ENCODE measurements at places on chromosomes 5 and 9.

DNA sequence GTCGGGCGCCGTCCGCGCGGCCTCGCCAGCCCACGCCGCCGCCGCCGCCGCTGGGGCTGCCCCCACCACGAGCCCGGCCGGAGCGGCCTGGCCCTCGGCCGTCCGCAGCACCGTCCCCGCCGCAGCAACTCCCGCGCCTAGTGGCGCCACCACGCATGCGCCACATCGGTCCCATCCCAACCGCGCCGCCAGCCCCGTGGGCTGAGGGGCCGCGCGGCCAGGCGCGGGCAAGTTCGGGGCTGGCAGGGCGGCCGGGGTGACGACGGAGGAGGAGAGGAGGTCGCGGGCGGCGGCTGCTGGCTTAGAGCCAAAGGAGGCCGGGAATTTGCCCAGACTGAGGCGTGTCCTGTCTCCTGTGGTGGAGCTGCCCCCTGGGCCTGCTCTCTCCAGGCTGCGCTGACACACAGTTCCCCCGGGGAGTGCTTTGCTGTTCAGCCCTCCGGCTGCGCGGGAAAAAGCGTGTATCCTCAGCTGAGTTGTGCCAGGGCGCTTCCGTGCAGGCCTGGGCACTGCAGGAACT is at the start of gene TUSC1:
Gene TUSC1, minus strand, starts transcription at position 298 of the 520 bp plus-strand sequence. Its CDS starts 132 bp downstream, at position 166.
- no peak for DNase-seq

DNA sequence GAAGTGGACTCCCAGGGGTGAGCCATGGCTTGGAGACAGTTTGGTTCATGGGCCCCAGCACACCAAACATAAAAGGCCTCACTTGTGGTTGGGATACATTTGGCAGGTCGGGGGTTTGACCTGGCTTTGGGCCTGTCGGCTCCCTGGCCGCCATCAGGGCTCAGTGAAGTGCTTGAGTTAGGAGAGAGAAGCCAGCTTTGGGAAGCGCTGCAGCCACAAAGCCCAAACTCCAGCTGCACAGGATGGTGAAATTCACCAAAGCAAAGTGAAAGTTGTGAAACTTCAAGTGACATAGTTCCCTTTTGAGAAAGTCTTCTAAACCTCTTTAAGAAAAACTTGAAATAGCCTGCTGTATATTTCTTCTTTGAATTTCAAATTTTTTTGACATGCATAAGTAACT is 27.5 kb downstream of the SLC46A2 start:
- DNase-seq, result peak; percentile 92

- no peak for DNase-seq
These were observed 6.7 kb downstream of the GLIPR2 start for GRCh38 chr9:36143245-36143641.

- DNase-seq, result no peak
These were observed 1.7 kb downstream of the SNCB start for GRCh38 chr5:176628406-176629228.

DNA sequence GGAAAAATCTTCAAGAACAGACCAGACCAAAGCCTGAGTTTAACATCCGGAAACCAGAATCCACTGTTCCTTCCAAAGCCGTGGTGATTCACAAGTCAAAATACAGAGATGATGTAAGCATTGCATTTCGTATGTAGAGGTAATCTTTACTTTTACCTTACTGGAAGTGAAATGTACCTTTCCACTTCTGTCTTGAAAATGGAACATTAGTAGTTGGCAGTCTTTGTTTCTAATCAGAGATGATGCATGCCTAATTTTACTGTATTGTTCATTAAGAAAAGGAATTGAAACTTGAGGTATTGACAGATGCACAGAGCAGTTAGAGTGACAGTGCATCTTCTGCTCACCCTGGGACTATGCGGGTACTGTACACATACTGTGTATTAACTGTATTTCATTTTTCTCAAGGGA is 34.6 kb downstream of the HABP4 start:
- no peak for DNase-seq

DNA sequence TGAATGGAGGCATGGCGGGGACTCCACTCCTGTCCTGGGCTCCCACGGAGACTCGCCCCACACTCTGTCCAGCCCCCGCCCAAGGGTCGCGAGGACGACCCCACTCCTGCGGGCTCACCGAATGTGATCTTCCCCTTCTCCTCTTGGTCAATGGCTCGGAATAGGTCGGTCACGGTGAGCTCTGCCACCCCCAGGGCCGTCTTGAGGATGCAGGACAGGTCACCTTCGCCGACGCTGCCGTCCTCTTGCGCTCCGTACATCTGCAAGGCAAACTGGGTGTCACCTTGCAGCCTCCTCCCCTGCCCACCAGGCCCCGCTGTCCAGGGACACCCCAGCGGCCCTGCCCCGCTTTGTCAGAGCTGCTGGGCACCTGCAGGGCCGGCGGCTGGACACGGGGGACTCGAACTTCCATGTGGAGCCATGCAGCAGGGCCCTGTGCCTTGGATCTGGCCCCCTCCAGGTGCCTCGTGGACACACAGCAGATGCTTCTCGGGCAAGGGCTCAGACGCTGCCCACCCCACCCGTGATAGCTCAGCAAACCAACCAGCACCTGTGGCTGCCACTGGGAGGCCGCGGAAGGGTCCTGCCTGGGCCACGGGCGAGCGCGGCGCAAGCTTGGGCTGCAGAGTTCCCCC is 21.5 kb upstream of the SLC6A3 start:
- no peak for DNase-seq

GRCh38 chr5:22593592-22593991 is 259.6 kb downstream of the CDH12 start:
- DNase-seq, result no peak

DNA sequence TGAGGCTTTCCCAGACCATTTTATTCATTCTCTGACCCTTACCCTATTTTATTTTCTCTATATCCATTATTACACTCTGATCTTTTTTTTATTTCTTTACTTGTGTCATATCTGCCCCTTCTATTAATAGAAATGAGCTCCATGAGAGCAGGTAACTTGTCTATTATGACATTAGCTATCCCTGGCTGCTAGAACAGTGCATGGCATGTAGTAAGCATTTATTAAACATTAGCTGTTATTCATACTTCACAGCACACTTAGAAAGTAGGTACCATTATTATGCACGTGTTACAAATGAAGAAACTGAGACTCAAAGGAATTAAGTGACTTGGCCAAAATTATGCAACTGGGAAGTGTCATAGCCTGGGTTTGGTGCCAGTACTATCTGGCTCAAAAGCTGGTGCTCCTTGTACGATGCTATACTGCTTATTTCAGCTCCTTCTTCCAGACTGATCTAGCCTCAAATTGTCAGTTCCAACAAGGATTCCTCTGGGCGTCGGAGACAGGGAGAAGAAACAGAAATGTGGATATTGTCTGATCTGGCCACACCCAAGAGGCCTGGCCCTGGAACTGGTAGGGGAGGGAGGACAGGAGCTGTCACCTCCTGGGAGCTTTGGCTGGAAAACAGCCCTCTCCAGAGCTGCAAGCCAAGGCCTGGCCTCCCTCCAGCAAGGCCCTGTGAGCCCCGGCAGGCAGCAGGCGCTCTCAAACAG is 10.8 kb upstream of the NIPAL4 start:
- DNase-seq, result no peak

DNA sequence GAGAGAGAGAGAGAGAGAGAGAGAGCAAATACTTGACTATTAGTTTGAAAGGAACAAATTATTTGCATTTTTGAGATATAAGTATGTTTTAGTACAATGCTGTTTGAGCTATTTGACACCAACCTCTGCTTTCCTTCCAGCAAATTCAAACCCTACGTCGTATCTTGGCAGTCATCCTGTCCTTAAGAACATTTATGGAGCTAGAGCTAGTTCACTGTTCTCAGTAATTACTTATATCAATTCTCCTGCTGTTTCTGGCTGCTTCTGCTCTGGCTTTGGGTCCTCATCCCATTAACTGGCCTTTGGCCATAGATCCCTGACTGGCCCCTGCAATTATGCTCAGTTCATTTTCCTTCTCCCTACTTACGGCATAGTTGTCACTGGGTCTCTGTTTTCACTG is 19.9 kb upstream of the ERAP2 start:
- DNase-seq, result no peak

- DNase-seq, result no peak
These were observed 26.6 kb downstream of the MRPL22 start for GRCh38 chr5:154967421-154968024.

- peak; percentile 91 for DNase-seq
These were observed 10.6 kb downstream of the PRR7 start for GRCh38 chr5:177456976-177457851.

GRCh38 chr5:150577378-150578139 is 62.9 kb upstream of the SYNPO start:
- no peak for DNase-seq

DNA sequence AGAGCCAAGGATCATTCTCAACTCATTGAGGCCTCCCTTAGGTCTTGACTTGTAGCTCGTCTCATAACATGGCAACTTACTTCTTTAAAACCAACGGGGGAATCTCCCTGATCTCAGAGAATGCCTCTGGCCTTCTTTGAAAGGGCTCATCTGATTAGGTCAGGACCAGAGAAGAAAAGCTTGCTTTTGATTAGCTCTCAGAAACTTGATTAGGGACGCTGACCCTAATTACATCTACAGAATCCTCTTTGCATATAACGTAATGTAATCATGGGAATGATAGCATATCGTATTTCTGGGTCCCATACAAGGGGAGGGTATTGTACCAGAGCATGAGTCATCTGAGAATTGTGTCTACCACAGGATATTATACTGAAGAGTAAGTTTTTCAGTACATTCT is 125.1 kb upstream of the SH3GL2 start:
- no peak for DNase-seq

DNA sequence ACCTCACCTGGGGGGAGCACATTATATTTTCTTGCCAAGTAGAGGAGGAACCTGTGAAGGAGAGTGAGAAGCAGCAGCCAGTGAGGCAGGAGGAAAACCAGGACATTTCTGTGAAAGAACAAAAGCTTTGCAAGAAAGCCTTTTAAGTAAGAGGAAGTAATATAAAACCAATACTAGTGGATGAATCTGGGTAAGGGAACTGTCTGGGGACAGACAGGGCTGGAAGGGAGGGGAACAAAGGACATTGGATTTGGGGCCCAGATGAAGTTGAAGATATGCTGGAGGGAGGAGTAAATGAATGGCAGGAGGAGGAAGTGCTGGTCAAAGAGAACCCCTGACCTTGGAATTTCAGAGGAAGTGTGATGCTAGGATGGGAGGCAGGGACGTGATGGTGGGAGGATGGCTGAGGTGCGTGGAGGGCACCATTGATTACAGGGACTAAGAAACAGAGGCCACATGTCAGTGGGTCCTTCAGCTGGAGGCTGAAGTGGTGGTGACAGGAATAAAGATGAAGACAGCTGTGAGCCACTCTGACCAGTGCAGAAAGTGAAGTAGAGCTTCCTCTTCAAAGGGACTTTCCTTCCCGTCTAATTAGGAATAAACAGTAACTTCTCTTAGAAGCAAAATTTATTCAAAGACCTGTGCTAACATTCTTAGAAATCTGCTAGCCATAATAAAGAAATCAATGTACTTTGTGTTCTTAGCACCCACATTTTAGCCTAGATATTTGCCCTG is 43.5 kb upstream of the FABP6 start:
- no peak for DNase-seq

DNA sequence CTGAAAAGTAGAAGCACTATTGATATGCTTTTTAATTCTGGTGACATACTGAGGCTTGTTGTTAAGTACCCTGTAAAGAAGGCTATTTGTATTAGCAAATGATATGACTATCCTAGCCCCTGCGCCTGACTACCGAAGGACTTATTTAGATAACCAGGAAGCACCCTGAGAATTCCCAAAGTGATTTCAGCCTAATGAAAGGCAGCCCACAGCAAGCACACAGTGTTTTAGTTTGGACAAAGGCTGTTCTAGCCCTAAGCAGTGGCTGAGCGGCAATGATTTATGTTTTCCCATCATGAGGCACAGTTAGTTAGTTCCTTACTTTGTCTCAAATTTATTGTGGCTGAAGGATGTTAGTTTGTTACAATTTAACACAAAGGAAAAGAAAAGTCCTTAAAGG is 235.3 kb downstream of the KCTD16 start:
- no peak for DNase-seq

GRCh38 chr5:119322948-119323537 is 32.8 kb upstream of the TNFAIP8 start:
- no peak for DNase-seq

DNA sequence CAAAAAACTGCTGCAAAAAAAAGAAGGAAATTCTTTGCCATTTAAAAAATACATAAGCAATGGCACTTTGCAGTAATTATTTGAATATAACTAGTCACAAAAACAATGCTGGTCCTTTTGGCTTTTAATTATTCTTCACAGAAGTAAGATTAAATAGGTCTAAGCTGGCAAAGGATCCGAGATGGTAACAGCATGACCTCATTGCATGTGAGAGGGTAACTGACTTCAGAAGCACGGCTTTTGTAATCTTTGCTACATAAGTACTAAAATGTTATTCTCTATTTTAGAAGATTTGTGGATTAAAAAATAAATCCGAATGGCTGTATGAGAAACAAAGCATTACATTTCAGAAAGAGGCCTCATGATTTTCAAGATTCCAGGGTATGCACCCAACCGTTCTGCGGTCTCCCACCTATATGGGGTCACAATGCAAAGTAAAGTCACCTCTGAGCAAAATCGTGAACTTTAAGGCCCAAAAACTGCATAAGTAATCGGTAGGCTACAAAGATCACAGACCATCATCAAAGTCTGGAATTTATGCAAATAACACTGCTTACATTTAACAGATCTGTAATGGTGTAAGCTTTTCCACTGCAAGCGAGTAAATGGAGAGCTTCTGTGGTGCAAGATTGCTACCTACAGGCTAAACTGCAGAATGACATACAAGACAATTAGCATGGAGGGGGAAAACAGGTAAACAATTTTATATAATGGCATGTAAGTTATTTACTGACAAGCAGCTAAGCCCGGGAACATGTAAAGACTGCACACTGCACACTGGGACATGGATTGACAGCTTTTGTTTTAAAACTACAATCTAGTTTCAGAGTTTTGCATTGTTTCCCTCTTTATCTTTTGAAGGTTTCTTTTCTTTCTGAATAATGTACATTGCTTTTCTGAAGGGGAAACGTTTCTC is 231.6 kb downstream of the SLF1 start:
- peak; percentile 9 for DNase-seq

GRCh38 chr5:84718377-84718776 is 333.7 kb upstream of the EDIL3 start:
- DNase-seq, result no peak

DNA sequence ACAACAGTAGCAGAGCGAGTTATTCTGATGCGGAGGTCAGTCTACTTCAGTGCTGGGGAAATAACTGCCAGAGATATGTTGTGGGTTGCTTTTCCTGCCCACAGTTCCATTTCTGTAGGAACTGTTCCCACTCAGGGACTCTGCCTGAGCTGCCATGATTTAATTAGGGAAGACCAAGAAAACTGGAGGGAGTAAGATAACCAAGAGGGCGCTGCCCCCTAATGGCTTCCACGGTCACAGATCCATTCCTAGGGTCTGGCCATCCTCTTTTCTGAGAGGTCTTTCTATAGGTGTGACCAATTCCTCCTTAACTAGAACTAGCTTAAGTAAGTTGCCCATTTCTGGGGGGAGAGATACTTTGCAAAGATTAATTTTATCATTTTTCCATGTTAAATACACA is 125.9 kb downstream of the APBA1 start:
- DNase-seq, result no peak

- no peak for DNase-seq
These were observed 6.3 kb downstream of the DAPK1 start for GRCh38 chr9:87503927-87504326.

- DNase-seq, result no peak
These were observed 17.4 kb downstream of the TMOD1 start for GRCh38 chr9:97518909-97519307.

GRCh38 chr9:19372567-19372966 is 7.5 kb downstream of the RPS6 start:
- no peak for DNase-seq

- DNase-seq, result no peak
These were observed 6.8 kb downstream of the FGF18 start for GRCh38 chr5:171426266-171426665.

GRCh38 chr9:128429513-128430086 is 8.9 kb downstream of the CERCAM start:
- DNase-seq, result no peak
